ENCODE measurements at places on chromosomes 16 and 17. TPM values are rescaled to one million over a fixed set of nuclear protein-coding genes. Genes with fewer than 3 reads are reported as not detected.

The KRTAP4-4 gene
- not detected for total RNA-seq

The LPCAT2 gene
- 29.6 TPM for total RNA-seq

The SPN gene
- total RNA-seq: not detected

The SAP30BP gene
- 61.1 TPM for total RNA-seq

The ACLY gene
- 239 TPM for total RNA-seq

The CLEC18A gene
- total RNA-seq: 0.69 TPM

The NPIPB4 gene
- 36.5 TPM for total RNA-seq

The GLYR1 gene
- 53.7 TPM for total RNA-seq

Data from melanocyte of skin (primary cell).